NCI-H187 (cell line): ENCODE measurements at places on chromosomes 1 and 21.
A peak's percentile ranks its signal among the peaks of the same experiment; 100 is the strongest.

DNA sequence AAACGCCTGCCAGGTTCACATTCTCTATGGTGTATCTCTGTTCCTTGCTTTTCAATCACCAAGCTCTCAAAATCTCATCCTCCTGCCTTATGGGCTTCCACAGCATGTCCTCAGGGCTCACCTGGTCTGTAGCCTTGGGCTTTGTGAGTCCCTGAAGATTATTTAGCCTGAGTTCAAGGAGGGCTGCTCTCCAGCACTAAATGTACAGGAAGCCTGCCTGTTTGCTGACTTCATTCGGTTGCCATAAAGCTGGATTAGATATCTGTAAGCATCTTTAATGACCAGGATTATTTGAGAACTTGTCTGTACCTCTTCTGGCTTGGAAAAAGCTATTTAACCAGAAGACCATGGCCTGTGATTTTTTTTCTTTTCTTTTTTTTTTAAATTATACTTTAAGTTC, 6.9 kb upstream of the REG4 start:
- no peak for DNase-seq

DNA sequence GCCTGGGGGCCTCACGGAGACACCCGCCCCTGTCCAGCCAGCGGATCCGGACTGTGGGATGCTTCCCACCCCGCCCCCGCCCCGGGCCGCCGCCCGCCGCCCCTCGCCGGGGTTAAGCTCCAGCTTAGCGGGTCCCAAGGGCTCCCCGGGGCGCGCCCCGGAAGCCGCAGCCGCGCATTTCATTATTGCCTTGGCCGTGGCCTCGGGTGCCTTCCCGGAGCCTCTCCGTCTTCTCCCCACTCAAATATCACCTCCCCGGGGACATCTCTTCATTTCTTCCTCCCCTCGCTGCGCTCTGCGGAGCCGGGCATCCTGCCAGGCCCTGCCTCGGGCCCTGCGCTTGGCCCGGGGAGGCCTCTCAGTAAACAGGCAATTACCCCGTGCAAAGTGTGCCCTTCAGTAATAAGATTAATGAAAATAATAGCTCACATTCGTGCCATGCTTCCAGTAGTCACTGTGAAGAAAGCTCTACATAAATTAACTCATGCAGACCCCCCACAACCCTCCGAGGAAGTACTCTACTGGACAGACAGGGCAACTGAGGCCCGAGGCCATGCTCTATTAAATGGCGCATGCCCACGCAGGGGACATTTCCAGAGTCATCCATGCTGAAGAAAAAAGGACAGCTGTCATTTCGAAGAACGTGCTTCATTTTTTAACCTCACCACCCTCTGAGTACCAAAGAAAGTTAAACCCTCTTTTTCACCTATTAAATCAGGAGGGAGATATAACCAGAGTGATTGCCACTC, 49.9 kb upstream of the LAPTM5 start:
- DNase-seq, result peak; percentile 65

GRCh38 chr1:243842978-243843511, 7.0 kb downstream of the AKT3 start:
- no peak for DNase-seq

DNA sequence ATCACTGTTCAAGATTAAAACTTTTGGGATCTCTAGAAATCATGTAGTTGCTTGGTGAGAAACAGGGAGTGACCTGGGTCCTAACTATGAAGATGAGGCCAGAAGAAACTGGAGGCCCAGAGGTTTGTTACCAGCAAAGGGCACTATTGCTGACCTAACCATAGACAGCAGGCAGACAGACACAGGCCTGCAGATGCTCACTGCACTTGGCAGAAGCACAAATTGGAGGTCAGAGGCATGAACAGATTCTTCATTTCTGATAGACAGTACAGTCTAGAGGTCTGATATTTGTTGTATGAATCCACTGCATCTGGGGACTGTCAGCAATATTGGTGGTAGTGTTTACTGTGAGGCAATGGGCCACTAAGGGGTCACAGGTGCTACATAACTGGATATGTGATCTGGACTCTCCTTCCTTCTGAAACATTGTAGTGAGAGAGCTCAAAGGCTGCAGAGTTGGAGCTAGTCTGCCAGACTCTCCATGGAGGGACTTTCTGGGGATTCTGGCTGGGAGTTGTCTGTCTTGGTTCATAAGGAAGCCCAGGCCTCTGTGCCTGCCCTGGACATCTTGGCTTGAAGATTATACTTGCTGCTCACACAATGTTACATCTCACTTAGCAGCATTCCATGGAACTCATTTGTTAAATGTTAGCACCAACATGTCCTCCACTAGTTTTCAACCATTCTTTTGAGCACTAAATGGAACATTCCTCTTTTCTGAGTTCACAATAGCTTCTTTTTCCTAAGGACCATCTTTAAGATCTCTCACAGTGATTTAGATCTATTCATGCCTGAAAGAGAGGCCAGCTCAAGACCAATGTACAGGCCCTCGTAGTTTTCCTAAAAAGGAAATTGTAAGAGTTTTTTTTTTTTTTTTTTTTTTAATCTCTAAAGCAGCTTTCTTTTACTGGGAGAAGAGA, 26.9 kb upstream of the CCN1 start:
- DNase-seq, result no peak

DNA sequence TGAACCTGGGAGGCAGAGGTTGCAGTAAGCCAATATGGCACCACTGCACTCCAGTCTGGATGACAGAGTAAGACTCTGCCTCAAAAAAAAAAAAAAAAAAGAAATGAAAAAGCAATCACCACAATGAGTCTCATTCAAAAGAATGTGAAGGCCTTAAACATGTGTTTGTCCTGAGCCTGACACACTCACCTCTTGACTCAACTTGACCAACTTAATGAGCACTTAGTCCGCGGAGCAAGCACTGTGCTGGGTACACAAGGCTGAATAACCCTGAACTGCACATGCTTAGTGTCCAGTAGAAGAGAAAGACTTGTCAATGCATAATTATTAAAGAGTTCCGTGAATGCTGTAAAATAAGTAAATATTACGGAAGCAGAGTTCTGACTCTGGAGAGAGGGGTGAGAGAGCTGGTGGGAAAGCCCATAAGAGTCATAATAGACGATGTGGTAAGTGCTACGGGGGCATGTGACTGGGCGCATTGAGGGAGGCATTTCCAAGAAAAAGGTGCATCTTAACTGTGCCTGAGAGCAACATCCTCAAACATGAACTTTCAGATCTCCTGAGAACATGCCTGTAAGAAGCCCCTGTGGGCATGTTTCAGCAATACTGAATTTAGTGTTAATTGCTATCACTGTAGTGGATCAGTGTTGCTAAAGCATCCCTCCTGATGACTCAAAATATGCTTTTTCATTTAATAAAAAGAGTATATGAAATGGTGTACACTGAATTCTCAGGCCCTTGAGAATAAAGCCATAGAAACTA, 27.2 kb downstream of the MCOLN2 start:
- no peak for DNase-seq

- no peak for DNase-seq
Measured at GRCh38 chr1:240813720-240814119, 201.8 kb upstream of the GREM2 start.

- DNase-seq, result no peak
Measured at GRCh38 chr1:29548091-29548490, 311.8 kb downstream of the PTPRU start.

DNA sequence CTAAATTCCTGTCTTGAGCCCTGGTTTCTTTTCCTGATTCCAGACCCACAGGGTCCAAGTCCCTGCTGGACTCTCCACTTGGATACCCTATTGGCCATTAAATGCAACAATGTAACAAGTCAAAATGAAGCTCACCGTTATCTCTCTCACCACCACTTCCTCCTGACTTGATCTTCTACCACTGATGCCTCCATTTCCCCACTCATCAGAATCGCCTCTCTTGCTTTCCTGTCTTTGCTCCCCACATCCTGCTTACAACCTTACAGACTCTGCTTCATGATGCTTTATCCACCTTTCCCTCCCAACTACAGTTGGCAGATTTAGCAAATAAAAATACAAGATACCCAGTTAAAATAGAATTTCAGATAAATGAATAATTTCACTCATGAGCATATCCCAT, 343.8 kb downstream of the KCNH1 start:
- no peak for DNase-seq

DNA sequence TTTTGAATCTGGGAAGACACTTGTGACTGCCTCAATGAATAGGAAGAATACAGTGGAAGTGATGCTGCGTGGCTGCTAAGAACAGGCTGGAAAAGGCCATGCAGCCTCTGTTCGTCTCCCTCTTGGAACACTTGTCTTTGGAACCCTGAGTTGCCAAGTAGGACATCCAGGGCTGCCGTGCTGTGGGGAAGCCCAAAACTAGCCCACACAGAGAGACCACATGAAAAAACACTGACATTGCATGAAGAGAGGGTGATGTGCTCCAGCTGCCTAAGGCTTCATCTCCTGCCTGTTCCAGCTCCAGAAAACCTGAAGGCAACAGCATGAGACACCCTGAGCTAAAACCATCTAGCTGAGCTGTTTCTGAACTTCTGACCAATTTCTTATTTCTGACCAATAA, 61.1 kb upstream of the GNG4 start:
- DNase-seq, result no peak

DNA sequence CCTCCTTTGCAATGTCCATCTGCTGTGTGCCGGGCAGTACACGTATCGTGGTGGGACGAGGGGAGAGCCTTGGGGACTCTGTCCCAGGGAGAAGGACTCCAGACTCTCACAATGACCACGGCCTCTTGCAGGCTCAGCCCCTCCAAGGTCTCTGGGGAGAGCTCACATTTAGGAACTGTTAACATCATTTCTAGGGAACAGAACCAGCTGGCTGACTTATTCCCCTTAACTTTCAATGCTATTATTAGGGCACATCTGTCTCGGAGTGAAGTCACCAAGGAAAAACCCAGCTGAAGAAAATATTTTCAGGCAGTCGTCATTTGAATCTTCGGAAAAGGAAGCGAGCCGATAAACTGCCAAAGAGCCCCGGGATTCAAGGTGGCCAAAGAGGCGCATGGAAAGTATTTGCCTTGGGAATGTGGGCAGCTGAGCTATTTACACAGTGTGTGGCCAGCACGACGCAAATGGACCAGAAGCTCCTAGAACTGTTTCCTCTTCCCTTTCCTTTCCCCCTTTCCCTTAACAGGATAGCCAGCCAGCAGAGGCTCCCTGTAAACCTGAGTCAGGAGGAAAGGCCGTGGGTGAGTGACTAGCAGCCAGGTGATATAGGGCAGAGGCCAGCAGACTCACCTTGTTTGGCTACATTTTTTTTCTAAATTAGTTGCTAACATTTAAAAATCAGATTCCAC, 74.5 kb downstream of the ITPKB start:
- DNase-seq, result no peak

- no peak for DNase-seq
Measured at GRCh38 chr1:13679651-13680050, 20.3 kb upstream of the PRDM2 start.

- no peak for DNase-seq
Measured at GRCh38 chr1:231196728-231197127, 34.9 kb downstream of the TRIM67 start.

DNA sequence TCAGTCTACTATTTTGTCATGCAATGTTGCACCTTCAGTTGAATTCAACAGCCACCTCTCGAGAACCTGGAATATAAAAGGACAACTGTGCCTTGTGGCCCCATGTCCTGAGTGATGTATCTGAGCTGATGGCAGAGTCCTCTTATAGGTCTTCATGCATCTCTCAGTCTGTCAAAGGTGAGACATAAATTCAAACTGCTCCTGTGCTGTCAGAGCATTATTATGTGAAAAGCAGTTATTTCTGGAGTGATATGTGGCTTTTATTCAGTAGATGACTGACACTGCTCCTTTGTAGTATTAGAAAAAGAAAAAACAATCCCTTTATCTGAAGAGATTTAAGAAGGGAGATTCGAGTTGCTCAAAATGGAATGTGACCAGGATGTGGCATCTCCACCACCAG, 8.4 kb downstream of the S100A10 start:
- no peak for DNase-seq

- no peak for DNase-seq
Measured at GRCh38 chr1:103110701-103111100, 2.4 kb upstream of the COL11A1 start.

DNA sequence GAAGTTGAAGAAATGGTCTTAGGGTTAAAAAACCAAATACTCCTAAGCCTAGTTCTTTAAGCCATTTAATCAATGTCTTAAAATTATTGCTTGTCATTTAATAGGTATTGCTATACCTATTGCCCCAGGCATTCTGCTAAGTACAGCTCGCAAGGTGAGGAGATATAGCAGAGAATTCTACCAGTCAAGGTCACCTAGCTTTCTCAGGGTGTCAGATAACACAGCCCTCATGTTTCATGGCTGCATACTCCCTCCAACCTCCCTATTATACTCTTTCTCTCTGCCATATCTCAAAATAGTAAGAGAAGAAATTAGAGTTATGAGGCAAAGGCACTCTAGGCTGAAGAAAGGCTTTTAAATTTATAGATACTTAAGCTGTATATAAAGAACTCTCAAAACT, 68.4 kb upstream of the GPR88 start:
- no peak for DNase-seq

DNA sequence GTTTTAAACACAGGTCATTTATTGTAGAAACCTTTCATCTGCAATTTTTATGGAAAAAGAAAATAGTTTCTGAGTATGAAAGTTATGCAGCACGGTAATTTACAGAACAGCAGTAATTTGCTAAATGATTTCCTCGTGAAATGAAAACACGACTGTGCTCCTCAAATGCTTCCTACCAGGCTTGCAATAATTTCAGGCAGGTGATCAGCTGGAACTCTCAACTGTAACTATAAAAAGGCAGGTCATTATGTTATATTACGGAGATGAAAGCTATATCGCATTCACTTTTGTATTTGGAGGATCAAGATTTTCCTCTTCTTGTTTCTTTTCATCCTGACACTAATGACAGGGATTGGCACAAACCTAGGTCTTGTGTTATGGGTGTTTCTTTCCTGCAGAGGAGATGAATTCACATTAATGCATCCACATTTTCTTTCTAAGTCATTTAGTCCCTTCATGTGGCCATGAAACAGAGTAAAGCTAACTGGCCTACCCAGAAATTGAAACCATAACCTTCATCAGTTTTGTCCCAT, 57.4 kb downstream of the SAMSN1 start:
- DNase-seq, result no peak

GRCh38 chr1:116721039-116721405, 33.2 kb upstream of the CD2 start:
- no peak for DNase-seq

GRCh38 chr21:28110716-28111115, 882.0 kb downstream of the LTN1 start:
- DNase-seq, result no peak

GRCh38 chr1:14259191-14259757, 339.2 kb upstream of the KAZN start:
- no peak for DNase-seq
